ENCODE measurements at places on chromosomes 5 and 9.
A peak's percentile ranks its signal among the peaks of the same experiment; 100 is the strongest.

DNA sequence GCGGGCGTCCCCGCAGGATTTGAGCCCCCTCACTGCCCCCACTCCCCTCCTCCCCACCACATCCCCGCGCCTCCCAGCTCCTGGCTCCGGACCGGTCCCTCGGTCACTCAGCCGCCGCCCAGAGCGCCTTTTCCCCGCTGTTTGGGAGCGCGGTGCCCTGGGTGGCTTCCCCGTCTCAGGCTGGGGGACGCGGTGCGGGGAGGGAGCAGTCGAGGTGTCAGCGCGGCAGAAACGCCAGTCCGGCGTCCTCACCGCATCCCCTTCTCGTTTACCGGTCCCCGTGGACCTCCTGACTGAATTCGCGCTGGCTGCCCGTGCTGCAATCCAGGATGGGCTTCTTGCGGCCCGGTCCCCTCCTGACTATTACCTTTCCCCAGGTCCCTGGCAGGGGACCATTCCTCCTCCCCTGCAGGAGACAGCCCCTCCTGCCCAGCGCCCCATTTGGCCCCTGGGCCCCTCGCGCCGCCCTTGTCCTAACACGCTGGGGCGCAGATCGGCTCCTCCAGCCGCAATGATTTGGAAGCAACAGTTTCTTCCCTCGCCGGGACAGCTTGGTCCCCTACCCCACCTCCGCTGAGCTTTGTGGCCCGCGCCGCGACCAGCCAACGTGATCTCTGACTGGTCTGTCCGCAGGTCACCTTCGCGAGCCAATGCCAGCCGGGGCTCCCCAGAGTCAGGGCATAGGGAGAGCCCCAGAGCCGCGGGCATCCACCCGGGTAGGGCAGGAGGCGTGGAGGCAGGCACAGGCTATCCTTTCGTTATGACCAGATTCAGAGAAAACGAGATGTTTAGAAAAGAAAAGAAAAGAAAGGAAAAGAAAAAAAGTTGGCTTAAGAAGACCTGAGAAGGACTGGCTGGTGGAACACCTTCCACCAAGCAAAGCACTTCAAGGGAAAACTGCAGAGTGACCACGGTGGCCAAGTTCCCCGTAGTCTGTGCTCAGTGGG lies 1.2 kb downstream of the ANKRD33B start:
- DNase-seq = no peak

DNA sequence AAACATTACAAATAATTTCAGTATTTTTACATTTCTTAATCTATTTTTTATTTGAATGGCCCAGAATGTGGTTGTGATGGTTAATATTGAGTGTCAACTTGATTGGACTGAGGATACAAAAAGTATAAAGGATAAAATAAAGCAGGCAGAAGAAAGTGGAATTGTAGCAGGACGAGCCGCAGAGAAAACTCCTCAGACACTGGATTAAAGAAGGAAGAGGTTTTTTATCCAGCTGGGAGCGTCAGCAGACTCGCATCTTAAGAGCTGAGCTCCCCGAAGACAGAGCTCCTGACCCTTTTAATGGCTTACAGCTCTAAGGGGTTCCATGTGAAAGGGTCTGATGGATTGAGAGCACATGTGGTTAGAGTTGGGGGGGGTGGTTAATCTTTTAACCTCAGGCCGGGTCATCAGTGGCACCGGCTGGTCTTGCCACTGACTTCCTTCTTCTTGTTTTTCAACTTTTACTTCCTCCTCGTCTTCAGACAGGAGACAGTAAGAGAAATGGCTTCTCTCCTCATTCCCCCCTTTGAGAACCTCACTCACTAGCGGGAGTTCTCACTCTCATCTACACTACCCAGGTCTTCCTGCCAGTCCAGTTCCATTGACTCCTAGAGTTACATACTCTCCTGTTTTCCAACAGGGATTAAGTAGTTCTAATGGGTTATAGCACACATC lies 80.0 kb downstream of the TMEM161B start:
- DNase-seq = no peak

DNA sequence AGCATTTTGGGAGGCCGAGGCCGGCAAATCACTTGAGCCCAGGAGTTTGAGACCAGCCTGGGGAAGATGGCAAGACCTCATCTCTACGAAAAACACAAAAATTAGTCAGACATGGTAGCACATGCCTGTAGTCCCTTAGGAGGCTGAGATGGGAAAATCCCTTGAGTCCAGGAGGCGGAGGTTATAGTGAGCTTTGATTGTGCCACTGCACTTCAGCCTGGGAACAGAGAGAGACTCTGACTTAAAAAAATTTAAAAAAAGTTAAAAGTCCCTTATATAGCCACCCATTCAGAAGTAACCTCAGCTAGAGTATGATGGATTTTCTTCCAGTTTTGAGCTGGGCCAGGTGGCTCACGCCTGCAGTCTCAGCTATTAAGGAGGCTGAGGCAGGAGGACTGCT lies 72.4 kb downstream of the UGCG start:
- DNase-seq = no peak

DNA sequence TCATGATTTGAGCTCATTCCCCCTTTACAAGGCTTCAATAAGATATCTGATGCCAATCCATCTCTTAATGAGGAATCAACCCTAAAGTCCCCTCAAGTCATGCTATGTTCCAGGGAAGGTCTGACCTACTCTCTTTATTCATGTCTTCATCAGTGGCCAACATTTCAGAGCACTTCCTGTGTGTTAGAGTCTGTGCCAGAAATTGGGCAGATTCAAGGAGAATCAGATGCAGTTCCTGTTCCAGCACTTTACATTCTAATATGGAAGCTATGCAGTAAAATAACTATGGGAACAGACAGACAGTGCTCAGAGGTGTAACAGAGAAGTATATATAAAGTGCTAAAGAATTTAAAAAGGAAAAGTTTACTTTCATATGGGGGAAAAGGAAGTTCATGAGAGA lies 193.4 kb upstream of the NR4A3 start:
- DNase-seq = no peak

- DNase-seq = no peak
Measured at GRCh38 chr5:78805474-78806124, 157.0 kb upstream of the LHFPL2 start.

- no peak for DNase-seq
Measured at GRCh38 chr9:71690063-71690688, 78.1 kb downstream of the CEMIP2 start.

DNA sequence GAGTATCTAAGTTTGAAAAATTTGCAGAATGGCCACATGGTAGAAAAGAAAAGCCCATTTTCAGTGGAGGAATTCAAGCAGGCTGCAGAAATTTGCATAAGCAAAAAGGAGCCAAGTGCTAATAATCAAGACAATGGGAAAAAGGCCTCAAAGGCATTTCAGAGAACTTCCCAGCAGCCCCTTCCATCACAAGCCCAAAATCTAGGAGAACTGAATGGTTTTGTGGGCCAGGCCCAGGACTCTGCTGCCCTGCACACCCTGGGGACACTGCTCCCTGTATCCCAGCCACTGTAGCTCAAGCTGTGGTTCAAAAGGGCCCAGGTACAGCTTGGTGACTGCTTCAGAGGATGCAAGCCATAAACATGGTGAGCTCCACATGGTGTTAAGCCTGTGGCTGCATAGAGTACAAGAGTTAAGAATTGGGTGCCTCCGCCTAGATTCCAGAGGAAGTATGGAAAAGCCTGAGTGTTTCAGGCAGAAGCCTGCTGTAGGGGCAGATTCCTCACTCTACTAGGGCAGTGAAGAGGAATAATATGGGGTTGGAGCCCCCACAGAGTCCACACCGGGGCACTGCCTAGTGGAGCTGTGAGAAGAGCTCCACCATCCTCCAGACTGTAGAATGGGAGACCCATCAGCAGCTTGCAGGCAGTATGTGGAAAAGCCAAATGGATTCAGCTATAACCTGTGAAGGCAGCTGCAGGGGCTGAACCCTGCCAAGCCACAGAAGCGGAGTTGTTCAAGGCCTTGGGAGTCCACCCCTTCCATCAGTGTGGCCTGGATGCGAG lies 720.7 kb upstream of the CTNND2 start:
- no peak for DNase-seq

DNA sequence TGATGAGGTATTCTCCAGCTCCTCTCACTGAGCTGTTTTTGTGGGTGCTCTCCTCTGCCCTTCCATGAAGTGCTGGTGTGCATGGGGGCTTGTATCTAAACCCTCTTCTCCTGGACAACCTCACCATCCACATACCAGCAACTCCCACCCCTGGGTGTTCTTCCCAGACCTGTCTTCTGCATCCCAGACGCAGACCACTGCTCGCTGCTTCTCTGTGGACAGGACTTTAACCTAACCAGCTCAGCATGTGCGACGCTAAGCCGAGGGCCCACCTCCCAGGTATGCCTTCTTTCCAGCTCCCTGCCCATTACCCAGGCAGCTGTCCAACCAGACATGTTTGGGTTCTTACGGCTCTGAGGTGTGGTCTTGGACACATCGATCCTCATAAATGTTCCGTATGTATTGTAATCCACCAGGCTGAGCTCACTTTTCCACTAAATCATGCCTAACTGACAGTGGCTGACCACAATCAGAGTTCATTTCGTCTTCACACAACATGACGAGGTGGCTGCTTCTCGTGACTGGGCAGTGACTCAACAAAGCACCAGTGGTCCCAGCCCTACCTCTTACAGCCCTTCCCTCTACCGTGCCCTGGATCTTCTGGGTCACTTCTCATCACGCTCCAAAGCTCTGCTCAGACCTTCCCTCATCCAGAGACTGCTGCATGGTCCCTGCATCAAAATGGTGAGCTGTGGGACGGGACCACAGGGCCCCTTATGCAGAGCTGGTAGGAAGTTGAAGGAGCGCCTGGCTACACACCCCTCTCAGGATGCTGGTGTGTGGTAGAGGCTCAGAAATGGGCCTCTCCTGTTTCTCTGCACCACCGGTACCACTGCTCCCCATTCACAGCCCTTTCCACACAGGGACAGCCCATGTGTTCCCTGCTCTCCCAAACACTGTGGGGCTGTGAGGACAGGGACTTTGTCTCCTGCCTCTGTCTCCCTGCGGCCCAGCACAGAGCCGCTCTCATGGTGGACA lies 9.6 kb upstream of the PTGES2 start:
- DNase-seq = peak; percentile 88

GRCh38 chr9:112550531-112550930 lies 63.9 kb downstream of the KIAA1958 start:
- DNase-seq = no peak

DNA sequence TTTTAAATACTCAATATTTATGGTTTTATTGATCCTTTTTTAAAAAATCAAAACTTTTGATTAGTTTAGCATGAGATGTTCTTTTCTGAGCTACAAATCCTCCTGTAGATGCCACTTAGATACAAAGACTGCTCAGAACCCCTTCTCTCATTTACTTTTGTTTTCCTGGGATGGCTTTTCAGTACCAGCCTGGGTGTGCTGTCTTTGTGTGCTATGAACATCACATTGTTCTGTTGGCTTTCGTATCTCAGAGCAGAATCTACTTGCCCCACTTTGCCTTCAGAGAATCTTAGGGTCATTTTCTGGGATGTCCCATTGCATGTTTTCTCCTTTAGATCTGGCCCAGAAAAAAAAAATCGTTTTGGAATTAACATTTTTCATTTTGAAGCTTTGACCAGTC lies 85.9 kb downstream of the RASGRF2 start:
- DNase-seq = no peak
